ENCODE measurements at places on chromosomes 3 and 15.

GRCh38 chr3:85426121-85426520 lies 467.3 kb downstream of the CADM2 start:
- DNase-seq: no peak

GRCh38 chr3:16866571-16866970 lies 18.2 kb upstream of the PLCL2 start:
- no peak for DNase-seq

- DNase-seq: no peak
These were observed 5.6 kb downstream of the CTXND1 start for GRCh38 chr15:80246425-80246894.

GRCh38 chr15:60875681-60876080 lies 353.4 kb downstream of the RORA start:
- no peak for DNase-seq

DNA sequence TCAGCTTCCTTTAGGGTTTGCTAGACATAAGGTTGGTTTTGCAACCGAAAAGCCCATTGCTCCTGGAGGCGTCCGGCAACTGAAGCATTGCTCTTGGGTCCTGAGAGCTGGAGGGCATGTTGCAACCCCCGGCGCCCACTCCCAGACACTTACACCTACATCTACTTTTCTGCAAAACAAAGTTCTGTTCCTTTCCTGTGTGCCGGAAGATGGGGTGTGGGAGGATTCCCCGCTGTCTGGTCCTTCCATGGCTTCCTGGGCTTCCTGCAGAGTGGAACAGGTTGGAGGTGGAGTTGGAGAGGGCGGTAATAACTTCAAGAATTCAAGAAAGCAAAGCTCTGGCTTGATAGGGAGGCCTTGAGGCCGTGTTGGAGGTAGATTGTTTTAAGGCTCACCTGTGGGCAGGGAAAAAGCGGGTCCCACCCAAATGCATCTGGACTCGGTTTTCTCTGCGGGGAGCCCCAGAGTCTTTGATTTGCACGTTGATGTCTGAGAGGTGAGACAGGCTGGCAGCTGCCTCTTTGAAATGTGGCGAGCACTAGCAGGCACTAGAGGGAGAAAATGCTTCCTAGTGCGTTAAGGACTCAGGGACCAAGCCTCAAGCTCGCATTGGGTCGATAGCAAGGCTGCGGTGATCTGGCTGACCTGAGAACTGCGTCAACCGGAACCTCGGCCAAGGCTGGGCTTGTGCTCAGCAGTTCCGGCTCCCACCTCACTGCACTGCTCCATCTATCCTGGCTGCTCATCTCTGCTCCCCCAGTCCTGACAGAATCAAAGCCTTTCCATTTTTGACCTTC lies 39.5 kb downstream of the NR2F2 start:
- no peak for DNase-seq

DNA sequence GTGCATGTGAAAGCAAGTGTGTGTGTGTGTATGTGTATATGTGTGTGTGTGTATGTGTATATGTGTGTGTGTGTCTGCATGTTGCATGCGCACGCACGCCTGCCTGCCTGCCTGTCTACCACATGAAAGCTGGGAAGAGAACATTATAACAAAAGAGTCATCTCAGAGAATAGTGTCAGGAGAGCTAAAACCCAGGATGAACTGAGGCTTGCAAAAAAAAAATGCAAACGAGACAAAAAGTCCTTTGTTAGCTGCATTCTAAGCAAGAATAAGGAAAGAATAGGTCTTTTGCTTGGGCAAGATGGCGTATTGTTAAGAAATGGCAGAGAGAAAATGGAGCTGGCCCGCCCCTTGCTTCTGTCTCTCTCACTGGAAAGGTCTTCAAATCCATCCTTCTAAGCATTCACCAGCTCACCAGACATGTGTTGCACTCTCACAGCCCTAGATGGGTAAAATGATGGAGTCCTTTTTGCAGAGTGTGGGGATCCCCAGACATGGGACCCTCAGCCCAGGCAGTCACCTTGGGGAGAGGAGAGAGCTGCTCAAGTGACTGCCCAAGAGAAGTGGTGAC lies 16.4 kb downstream of the WNT7A start:
- DNase-seq: no peak

All from activated naive CD8-positive, alpha-beta T cell treated with anti-CD3 and anti-CD28 coated beads, Interleukin-2, amount 50 U/mL, for 16 hours (primary cell).